AG04449 (cell line): ENCODE measurements at places on chromosomes 4 and X.

DNA sequence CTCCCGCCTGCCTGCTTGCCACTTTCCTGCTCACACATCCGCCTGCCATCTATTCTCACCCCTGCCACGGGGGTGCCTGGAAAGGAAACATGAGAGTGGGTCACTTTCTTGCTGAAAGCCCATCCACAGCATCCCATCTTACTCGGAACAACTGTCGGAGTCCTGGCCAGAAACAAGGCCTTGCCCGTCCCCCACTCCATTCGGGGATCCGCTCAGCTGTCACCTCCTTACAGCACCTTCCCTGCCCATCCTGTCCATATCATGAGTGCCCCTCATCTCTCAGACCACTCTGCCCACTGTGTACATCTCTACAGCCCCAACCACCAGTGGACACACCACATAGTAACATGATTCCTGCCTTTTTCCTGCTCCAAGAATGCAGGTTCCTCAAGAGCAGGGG lies 6.4 kb downstream of the EVC2 start:
- no peak for DNase-seq

DNA sequence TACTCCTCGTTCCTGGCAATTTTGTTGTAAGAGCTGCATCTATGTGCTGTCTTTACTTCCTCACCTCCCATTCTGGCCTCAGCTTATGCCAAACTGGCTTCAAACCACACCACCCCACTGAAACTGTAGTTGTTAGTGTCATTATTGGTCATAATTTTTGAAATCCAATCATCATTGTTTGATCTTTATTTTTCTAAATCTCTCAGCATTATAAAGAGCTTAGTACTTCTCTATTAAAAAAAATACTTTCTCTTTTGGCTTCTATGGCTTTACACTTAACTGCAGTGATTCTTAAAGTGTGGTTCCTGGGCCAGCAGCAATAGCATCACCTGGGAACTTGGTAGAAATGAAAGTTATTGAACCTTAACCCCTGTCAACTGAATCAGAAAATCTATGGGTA lies 83.5 kb upstream of the GRPR start:
- DNase-seq = no peak

- DNase-seq = no peak
Measured at GRCh38 chrX:134313418-134313817, 76.4 kb downstream of the CCDC160 start.

DNA sequence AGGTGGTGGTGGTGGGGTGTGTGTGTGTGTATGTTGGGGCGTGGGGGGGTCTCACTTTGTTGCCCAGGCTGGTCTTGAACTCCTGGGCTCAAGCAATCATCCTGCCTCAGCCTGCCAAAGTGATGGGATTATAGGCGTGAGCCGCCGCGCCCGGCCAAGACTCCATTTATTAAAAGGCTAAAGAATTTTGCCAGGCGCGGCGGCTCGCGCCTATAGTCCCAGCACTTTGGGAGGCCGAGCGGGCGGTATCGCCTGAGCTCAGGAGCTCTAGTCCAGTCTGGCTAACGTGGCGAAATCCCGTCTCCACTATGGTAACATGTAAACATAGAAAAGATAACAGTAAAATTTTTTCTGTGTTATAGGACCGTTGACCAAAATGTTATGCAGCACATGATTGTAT lies 3.7 kb upstream of the UBA1 start:
- DNase-seq = no peak

DNA sequence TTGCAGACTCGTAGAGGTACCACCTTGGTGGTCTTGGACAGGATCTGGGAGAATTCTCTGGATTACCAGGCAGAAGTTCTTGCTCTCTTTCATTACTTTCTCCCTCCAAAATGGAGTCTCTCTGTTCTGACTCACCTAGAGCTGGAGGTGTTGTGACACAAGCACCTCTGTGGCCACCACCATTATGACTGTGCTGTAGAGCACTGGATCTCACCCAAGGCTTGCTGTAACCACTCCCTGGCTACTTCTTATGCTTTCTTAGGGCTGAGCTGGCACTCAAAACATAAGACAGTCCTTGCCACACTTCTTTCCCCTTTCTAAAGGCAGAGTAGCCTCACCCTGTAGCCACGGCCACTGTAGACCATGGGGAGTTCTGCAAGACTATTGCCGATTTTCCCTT lies 296.6 kb upstream of the DIPK2B start:
- no peak for DNase-seq

DNA sequence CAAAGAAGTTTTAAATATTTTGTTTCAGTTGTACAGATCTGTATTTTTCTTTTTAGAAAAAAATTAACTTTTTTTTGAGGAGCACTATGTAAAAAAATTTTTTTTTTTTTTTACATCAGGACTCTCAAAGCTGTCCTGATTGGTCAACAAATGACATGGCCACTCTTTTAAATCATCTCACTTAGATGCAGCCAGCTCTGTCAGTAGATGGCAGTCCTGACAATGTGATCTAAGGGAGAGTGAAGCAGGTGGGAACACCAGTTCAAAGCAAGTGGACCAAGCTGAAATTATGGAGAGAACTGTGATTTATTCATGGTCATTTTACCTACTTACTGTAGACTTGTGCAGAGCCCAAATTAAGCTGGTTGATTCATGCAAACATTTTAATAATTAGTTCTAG lies 174.7 kb upstream of the GPRIN3 start:
- DNase-seq = no peak

DNA sequence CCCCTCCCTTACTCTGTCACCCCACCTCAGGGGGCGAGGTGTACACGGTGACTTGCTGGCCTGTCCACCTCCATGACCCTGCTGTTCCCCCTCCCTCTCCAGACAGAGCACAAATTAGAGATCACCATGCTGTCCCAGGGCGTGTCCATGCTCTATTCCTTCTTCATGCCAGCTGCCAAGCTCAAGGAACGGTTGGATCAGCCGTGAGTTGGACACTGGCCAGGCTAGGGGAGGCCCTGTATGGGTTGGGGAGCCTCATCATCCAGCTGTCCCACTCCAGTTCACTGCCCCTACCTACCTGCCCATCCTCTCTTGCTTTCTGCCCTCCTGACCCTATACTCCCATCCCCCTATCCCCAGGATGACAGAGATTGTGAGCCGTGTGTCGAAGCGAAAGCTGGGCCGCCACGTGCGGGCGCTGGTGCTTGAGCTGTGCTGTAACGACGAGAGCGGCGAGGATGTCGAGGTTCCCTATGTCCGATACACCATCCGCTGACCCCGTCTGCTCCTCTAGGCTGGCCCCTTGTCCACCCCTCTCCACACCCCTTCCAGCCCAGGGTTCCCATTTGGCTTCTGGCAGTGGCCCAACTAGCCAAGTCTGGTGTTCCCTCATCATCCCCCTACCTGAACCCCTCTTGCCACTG lies 3.9 kb upstream of the CDK16 start:
- no peak for DNase-seq

- DNase-seq = no peak
Measured at GRCh38 chr4:105936901-105937300, 41.6 kb downstream of the NPNT start.

GRCh38 chr4:106629268-106629625 lies 260.7 kb upstream of the GIMD1 start:
- no peak for DNase-seq

- no peak for DNase-seq
Measured at GRCh38 chrX:71623714-71624113, 5.4 kb upstream of the CXCR3 start.

DNA sequence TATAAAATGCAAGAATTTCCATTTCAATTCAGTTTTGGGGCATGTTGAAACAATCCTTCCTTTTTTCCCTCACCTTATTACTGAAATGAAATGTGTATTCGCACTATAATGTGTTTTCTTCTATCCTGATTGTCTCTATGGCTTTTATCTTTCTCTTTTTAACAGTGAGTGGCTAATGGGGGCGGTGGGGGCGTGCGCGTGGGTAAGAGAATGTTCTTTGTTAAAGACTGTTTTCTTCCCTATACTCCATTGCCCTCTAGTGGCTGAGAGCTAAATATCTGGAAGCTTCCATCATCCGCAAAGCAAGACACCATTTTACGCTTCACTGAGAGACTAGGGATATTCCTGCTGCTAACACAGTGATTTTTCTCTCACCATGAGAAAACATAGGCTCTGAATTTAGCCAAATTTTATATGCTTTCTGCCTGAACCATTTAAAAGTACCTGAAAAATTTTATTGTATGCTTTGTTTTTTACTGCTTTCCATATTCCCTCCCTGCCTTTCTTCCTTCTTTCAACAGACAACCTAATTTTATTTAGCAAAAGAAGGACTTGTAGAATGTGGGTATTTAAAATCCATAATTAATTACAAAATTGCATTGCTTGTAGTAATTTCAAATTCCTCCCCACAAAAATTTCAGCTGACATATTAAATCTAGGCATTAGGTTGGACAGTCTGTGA lies 194.0 kb downstream of the GASK1B start:
- DNase-seq = no peak

DNA sequence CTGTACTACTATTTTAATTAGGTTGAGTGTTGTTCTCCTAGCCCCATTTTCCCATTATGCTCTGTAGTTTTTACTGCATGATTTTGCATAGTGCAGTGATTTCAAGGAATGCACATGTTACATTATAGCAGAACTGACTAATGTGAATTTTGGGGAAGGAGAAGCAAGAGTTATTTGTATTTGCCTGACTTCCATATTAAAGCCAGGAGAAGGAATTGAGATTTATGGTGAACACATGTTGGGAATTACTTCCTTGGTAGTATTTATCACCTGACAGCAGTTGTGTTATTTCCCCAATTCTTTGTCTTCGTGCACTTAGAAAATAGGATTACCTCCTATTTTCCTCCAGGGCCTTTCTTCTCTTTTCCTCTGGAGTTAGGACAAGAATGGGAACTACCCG lies 3.2 kb downstream of the TMEM144 start:
- DNase-seq = no peak

GRCh38 chr4:112410364-112410763 lies 105.6 kb downstream of the NEUROG2 start:
- DNase-seq = no peak

GRCh38 chr4:8333726-8334460 lies 64.3 kb downstream of the HTRA3 start:
- no peak for DNase-seq

GRCh38 chr4:5795580-5795979 lies 84.6 kb downstream of the EVC start:
- no peak for DNase-seq

- DNase-seq = no peak
Measured at GRCh38 chr4:66182636-66183035, 512.3 kb upstream of the EPHA5 start.

GRCh38 chr4:53562409-53562808 lies 28.9 kb downstream of the LNX1 start:
- DNase-seq = no peak

- DNase-seq = no peak
Measured at GRCh38 chr4:150578745-150579501, 3.0 kb upstream of the MAB21L2 start.

DNA sequence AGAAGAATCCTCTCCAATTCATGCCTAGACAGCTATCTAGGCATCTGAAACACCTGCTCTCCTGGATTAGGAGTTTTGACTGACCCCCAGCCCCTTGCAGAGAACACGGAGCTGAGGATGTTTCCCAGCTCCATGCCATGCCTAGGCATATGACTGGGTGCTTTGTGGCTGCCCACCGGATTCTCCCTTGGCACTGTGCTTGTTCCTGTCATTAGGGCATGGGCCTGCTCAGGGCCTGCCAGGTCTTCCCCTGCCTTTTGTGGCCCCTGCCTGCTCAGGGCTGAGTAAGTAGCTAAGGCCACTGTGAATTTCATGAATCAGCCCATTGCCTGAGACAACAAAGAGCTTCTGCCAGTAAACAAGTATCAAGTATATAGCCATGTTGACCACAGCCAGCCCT lies 867.4 kb downstream of the TECRL start:
- DNase-seq = no peak
